ENCODE measurements at places on chromosomes 3 and 15. TPM values are rescaled to one million over a fixed set of nuclear protein-coding genes. Genes with fewer than 3 reads are reported as not detected.
A peak's percentile ranks its signal among the peaks of the same experiment; 100 is the strongest.

VIPR1 gene
- total RNA-seq, result not detected

CKMT1A gene
- total RNA-seq, result not detected

POPDC2 gene
- total RNA-seq, result 1.1 TPM

CD86 gene
- total RNA-seq, result 0.29 TPM

LMAN1L gene
- total RNA-seq, result under 0.01 TPM

GTF2E1 gene
- 14.4 TPM for total RNA-seq

PLIN1 gene
- total RNA-seq, result under 0.01 TPM

CD200R1 gene
- under 0.01 TPM for total RNA-seq

HDC gene
- total RNA-seq, result not detected

CPN2 gene
- 0.29 TPM for total RNA-seq

KLHL6 gene
- total RNA-seq, result under 0.01 TPM

- DNase-seq, result no peak
These were observed 3.2 kb downstream of the ZDHHC19 start for GRCh38 chr3:196207833-196208607.

DNA sequence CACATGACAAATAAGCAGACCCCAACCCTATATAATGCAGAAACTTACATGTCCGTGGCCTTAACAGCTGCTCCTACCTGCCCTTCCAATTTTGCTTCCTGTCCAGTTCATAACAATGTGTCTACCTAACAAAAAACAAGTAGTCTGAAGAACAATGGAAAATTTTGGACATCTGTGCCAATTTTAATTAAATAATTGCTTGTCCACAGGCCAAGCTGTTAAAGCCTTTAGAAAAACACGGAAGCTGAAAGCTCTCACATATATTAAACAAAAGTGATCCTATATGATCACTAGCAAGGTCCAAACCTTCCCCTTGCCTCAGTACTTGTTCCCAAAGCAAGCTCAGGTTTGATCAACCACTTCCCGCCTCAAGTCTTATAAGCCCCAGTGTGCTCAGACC is 37.1 kb downstream of the MAGI1 start:
- DNase-seq, result no peak

- peak; percentile 64 for DNase-seq
These were observed 33.4 kb downstream of the CCDC33 start for GRCh38 chr15:74269362-74270035.

DNA sequence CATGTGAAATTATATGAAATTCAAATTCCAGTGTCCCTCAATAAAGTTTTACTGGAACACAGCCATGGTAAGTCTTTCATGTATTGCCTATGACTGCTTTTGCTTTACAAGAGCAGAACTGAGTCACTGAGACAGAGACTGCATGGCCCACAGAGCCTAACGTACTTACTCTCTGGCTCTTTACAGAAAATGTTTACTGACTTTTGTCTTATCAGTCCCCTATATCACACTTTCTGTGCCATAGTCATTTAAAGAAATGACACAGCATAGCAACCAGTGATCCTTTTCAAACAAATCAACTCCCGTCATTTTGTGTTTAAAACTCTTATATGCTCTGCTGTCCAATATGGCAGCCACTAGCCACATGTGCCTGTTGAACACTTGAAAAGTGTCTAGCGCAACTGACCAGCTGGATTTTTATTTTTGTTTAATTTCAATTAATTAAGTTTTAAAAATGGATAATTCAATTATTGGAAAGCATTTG is 129.7 kb upstream of the CDIN1 start:
- no peak for DNase-seq

GRCh38 chr15:57189466-57189865 is 186.8 kb upstream of the CGNL1 start:
- no peak for DNase-seq

DNA sequence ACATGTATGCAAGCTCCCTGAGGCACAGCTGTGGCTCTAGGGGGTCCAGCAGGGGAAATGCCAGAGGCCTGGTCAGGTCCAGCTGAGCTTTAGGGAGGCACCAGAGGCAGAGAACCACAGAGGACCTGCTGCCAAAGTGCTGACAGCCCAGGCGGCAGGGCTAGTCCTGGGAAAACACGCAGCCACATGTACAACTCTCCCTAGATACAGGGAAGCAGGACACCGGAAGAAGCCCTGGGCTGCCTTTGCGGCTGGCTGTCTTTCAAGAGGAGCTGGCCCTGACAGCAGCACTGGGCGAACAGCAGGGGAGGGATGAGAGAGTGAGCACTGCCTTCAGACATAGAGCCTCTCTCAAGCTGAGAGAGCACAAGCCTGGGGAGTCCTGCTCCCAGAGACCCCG is 40.7 kb downstream of the RFT1 start:
- no peak for DNase-seq

- DNase-seq, result no peak
These were observed 71.1 kb upstream of the DGKG start for GRCh38 chr3:186432944-186433732.

- DNase-seq, result peak; percentile 31
These were observed 158.7 kb downstream of the GBE1 start for GRCh38 chr3:81602781-81603180.

- DNase-seq, result no peak
These were observed 5.5 kb upstream of the VGLL3 start for GRCh38 chr3:86996261-86996955.

GRCh38 chr15:70084461-70084860 is 13.3 kb downstream of the TLE3 start:
- no peak for DNase-seq

GRCh38 chr15:64430000-64430735 is 30.2 kb upstream of the ZNF609 start:
- peak; percentile 74 for DNase-seq

GRCh38 chr3:198065897-198066296 is 105.9 kb downstream of the LMLN start:
- DNase-seq, result no peak

DNA sequence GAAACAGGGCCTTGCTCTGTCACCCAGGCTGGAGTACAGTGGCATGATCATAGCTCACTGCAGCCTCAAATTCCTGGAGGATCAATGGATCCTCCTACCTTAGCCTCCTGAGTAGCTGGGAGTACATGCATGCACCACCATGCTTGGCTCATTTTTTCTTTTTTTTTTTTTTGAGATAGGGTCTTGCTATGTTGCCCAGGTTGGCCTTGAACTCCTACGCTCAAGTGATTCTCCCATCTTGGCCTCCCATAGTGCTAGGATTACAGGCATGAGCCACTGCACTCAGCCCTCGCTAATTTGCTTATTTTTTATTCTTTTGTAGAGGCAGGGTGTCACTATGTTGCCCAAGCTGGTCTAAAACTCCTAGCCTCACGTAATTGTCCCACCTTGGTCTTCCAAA is 6.0 kb upstream of the ARIH1 start:
- DNase-seq, result no peak

DNA sequence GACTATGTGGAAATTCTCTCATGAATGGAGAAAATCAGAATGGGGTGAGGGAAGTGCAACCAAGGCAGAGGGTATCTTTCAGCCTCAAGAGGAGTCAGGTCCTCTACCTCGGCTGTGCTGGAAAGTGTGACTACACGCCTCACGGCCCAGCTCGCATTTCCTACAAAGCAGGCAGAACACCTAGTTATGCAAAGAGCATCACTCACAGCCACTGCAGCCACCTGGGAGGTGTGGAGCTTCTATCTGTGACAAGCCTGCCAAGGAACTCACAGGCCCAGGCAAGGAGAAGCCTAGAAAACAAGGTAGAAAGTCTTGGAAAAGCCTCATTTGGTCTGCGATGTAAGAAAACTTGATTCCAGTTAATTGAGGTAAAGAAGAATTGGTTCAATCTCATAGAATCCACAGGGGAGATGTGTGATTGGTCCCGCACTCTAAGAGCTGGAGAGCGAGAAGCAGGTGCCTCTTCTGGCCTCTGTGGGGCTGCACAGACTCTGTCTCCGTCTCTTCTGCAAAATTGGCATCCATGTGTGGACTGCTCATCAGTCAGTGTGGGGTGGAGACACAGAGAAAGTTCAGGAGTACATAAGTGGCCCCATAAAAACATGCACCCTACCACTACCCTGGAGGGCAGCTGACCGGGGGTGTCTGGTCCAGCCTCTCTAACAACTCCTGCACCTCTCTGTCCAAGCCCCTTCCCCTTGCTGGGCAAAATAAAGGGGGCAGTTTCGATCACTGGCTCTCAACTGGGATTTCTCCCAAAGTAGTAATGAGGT is 76.8 kb downstream of the TAMM41 start:
- DNase-seq, result peak; percentile 54

DNA sequence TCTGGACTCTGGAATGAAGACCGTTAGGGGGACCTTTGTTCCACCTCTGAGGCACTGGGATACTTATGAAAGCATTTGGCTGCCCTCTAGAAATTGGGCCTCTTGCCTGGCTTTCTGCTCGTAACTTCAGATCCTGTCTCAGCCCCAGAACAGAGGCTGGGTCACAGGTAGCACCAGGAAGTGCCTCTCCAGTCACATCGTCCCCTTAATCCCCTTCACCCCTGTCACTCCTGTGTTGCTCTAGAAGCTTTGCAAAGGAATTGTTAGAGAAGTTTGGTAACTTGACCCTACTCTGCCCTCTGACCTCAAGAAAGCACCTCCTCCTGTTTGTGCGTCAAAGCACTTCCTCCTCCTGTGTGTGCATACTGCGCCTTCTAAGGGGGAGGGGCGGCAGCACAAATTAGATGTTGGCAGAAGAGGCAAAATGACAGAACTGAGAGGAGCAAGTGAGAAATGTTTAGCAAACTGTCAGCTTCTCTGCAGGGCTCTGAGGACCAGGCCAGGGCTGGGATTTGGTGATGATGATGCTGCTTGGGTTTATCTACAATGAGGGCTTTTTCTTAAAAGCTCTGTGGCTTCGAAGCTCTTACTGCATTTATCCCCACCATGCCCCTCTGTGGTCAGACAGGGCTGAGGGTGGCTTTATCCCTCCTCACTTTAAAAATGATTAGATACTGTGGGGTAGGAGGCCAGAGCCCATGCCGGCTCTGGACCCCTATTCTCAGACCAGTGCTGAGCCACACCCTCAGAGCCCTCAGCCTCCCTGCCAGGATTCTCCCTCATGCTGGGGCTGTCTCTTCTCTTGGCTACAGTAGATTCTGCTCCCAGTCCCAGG is 76.2 kb downstream of the LARS2 start:
- no peak for DNase-seq

DNA sequence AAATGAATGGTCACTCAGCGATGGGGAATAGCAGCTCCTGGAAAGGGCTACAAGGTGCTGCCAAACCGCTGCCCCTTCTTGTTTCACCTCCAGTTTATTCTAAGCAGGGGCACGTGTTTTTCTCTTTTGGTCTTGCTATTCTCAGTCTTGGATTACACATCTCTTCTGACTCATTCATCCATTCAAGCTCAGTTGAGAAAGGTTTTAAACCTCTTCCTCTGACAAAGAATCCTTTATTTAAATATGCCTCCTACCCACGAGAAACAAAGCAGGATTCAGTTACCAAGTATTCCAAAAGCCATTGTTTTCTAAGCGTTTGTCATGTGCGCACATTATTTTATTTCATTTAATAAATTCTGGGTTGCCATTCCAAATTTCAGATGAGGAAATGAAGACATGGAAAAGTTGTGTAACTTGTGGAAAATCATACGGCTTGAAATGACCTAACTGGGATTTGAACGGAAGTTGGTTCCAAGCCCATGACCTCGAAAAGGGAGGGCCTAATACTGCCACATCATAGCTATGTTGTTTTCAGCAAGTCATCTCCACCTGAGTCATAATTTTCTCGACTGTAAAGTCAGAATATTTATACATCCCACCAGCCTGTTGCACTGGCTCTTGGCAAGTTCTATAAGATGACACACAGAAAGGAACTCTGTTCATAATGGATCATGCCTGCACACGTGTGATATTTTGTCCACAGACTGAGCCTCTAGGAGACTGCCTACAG is 292.0 kb upstream of the SLCO3A1 start:
- peak; percentile 82 for DNase-seq

DNA sequence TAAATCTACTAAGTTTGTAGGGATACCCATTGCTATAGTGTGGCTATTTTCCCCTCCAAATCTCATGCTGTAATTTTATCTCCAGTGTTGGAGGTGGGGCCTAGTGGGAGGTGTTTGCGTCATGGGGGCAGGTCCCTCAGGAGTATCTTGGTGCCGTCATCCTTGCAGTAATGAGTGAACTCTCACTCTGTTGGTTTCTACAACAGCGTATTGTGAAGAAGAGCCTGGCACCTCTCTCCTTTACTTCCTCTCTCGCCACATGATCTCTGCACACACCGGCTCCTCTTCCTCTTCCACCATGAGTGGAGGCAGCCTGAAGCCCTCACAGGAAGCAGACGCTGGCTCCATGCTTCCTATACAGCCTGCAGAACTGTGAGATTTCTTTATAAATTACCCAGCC is 34.0 kb upstream of the TRPM1 start:
- no peak for DNase-seq

DNA sequence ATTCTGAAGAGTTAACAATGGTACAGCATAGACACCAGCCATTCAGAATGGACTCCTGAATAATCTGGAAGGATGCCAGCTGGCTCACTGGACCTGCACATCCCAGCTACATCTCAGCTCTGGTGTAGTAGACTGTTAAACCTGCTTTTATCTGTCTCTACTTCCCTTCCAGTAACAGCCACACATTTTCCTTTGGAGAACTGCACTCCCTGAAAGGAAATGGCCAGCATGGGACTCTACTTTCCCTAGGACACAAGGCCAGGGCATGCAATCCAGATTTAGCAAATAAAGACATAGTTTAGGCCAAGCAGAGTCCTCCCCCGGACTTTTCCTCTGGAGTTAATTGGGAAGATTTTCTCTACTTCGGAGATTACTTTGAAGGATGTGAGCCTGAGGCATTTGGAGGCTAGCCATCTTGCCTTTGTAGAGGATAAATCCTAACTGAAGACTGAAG is 82.7 kb upstream of the TCF12 start:
- no peak for DNase-seq

- DNase-seq, result peak; percentile 69
These were observed 774 bp upstream of the CNOT10 start for GRCh38 chr3:32684029-32684799.

All from osteoblast (primary cell).